ENCODE measurements at places on chromosomes 3 and 15.

- peak; percentile 19 for DNase-seq
These were observed 59.1 kb upstream of the UMPS start for GRCh38 chr3:124671106-124671505.

DNA sequence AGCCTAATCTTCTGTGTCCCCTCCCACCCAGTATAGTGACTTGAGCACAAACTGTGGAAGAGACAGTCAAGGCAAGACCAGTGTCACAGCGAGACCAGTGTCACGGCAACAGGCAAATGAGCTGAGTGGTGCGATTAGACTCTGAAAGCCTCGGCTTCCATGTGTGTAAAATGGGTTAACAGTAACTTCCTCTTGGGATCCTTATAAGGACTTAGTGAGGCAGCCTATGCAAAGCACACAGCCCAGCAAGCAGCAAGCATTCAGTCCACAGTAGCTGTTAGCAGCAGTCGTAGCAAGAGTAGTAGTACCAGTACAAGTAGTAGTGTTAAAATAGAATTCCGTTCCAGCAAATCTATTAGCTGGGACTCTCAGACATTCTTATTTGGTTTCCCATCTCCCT, 334.1 kb downstream of the GABRB3 start:
- DNase-seq = no peak

DNA sequence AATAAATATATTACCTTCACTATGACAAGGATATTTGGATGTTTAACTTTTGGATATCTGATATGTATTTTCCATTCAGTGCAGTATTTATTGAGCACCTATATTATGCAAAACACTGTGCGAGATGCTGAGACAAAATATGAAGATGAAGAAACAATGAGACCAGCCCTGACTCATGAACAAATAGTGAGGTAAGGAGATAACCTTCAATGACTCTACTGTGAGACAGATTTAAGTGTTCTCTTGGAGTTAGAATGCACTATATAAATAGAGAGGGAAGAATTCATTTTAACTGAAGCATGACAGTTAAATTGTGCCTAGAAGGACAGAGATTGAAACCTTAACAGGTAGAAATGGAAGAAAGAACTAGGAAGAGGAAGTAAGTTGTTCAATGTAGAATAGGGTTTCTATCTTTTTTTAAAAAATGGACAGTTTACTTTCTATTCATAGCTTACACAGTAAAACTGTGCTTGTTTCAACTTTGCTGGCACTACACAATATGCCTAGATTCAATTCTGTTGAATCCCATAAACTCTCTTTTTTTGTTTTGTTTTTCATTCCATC, 124.2 kb downstream of the ZBTB20 start:
- DNase-seq = no peak

- DNase-seq = no peak
These were observed 441.9 kb downstream of the PLOD2 start for GRCh38 chr3:145719114-145719513.

DNA sequence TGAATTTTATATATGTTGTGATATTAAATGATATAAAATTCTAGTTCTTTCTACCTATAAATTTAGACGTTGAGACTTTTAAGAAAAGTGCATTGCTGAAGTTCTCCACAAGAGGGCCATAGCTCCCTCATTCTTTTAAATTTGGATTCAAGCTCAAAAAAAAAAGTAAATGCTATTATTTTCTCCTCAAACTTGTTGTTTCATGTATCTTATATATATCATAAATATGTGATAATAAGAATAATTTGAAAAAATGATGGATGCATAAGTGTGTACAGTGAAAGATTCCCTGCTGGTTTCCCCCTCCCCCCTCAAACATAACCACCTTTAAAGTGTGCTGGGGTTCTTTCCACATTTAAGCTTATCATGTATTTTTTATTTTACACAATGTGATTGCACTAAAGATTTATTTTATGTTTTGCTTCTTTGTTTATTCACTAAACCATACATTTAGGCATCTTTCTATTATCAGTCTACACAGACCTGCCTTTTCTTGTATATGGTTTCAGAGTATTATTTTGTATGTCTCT, 769.4 kb upstream of the GOLIM4 start:
- DNase-seq = peak; percentile 53

- DNase-seq = peak; percentile 46
These were observed 1.4 kb upstream of the NDUFAF3 start for GRCh38 chr3:49020330-49021212.

- DNase-seq = peak; percentile 30
These were observed 70.5 kb downstream of the ZNF609 start for GRCh38 chr15:64530918-64531317.

- DNase-seq = peak; percentile 70
These were observed 1.1 kb downstream of the KLHL6 start for GRCh38 chr3:183554377-183554776.

- DNase-seq = no peak
These were observed 78.0 kb downstream of the BBX start for GRCh38 chr3:107600780-107601179.

- peak; percentile 21 for DNase-seq
These were observed 65.3 kb downstream of the FLNB start for GRCh38 chr3:58073301-58074108.

GRCh38 chr3:46663591-46664135, 29.8 kb downstream of the ALS2CL start:
- no peak for DNase-seq

- no peak for DNase-seq
These were observed 4.2 kb downstream of the KLHL40 start for GRCh38 chr3:42689421-42690014.

GRCh38 chr3:160792540-160792939, 36.5 kb downstream of the PPM1L start:
- DNase-seq = no peak

- no peak for DNase-seq
These were observed 48.9 kb upstream of the KY start for GRCh38 chr3:134699721-134700120.

DNA sequence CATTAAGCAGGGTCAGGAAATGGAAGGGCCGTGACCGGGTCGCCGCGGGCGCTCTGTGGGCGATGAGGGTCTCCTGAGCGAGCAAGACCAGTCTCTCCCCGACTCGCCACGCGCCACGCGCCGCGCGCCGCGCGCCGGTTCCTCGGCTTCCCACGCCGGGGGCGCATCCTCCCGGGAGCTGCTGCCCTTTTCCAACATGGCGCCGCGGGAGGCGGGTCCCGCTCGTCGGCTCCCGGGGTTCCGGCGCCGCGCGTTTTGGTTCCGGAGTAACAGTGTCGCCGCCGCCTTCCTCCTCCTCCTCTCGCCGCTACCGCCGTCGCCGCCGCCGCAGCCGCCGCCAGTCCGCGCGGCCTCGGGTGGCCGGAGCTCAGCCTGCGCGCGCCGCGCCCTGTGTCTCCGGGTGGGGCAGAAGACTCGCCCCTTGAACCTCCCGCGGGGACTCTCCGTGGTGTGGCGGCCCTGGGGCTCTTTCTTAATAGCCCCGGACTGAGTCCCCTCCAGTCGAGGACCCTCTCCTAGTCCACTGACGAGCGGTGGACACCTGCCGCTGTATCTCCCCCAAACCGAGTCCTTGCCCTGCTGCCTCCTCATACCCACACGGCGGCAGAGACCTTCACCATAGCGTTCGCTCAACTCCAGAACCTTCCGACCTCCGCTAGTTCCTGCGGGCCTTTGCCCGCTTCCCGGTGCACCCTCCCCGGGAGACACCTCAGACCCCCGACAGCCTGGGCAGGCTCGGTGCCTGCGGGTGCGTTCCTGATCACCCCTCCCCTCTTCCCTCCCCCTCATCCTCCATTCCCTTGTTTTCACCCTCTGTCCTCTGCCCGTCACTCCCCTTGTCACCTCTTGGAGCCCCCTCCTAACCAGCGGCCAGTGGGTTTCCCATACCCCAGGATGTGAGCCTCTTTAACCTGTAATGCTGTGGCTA, at the start of gene MAP2K5:
Gene MAP2K5, plus strand, starts transcription at position 284 of the 928 bp plus-strand sequence. Its CDS starts 633 bp downstream, at position 917.
- peak; percentile 83 for DNase-seq

DNA sequence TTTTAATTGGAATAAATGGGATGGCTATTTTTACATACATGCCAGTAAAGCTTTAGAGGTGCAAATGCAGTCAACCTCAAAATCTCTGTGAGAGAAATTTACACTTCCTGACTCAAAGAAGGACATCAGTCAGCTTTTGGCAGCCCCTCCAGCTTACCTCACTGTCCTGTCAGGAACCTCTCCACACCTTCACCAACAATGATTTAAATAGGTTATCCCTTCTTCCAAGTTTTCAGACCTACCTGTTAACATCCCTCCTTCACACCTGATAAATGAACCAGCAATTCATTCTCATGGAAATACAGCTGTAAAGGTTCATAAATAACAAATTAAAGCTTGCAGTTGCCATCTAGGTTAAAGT, 286.1 kb downstream of the SHOX2 start:
- no peak for DNase-seq

DNA sequence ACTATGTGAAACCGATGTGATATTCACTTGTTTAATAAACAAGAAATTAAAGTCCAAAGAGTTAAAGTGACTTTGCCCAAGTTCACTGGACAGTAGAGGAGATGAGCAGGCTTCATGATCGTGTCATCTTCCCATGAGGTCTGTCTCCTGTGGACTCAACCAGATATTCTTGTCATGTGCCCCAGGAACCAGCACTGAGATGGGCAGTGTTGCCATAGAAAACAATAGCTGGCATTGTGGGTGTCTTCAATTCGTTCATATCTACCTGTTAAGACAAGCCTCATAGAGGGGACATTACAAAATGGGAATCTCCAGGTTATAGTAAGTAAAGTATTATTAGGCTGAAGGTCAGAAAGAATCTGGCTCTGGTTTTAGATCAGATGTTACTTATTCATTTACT, 184.8 kb upstream of the BCL6 start:
- no peak for DNase-seq

- no peak for DNase-seq
These were observed 260.9 kb upstream of the CFAP20DC start for GRCh38 chr3:59310736-59311135.

DNA sequence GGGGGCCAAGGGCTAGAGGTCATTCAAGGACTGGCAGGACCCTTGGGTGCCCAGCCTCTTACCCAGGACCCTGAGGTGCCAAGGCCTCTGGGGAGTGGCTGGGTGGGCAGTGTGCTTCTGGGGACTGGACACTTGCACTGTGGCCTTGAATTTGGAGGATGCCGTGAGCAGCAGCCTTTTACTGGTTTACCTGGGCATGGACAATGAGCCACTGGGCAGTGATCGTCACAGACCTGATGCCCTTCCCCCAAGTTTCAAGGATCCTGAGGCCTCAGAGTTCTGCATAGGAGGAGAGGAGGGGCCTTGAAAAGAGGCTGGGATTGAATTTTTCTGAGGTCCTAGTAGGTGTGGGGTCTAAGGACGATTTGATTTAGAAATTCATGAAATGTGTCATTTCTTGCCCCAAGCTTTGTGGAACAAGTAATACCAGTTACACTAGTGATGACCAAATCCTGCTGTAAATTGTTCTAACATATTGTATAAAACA, 146.1 kb upstream of the TPM1 start:
- no peak for DNase-seq

- no peak for DNase-seq
These were observed 33.6 kb downstream of the ZDHHC3 start for GRCh38 chr3:44942202-44942921.

- no peak for DNase-seq
These were observed 14.6 kb upstream of the MME start for GRCh38 chr3:155065537-155065936.

GRCh38 chr3:116242825-116243224, 202.5 kb downstream of the LSAMP start:
- DNase-seq = no peak

- DNase-seq = no peak
These were observed 8.6 kb downstream of the VPS18 start for GRCh38 chr15:40902605-40903561.

- no peak for DNase-seq
These were observed 132.8 kb upstream of the NR2F2 start for GRCh38 chr15:96197721-96198120.

GRCh38 chr15:90609242-90610180, 79.8 kb downstream of the CRTC3 start:
- no peak for DNase-seq

DNA sequence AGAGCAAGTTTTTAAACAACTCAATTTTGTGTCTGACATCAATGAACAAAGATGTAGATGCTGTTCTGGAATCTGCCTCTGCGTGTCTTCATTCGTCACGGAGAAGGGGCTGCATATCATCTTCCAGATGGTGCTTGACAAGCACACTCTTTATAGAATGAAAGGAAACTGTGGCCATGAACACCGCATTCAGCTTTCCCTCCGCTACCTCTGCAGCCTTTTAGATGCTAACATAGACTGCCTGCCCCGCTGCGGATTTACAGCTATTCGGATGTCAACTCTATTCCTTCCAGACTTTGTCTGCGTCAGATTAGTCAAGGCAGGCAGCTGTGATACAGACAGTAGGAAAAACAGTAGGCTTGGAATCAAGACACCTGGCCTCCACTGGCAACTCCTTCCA, 232.9 kb downstream of the TJP1 start:
- DNase-seq = no peak

DNA sequence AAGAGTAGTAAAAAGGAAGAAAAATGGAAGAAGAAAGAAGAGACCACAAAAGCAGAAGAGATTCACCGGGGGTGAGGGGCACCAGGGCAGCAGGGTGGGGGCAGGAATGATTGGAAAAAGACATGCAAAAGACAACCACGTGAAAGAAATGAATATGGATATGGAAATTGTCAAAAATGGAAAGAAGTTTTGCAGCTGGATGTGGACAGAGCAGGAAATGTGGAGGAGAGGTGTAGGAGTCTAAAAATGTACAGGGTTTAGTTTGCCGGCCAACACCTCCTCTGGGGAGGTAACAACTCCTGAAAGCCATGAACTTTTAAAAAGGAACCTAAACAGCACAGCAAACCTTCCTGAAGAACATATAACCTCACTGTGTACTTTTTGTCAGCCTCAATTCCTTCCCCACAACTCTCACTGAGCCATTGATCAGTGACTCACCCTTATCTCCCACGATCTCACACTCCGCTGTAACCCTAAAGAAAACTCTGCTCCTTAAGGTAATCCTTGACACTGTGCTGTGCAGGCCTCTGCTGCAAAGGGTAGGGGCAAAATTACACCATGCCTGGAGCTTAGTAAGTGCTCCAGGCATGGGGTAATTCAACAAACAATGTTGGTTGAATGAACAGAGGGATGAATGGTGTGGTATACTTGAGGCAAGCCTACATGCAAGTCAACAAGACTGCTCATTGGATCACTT, 100.2 kb upstream of the BOC start:
- no peak for DNase-seq

DNA sequence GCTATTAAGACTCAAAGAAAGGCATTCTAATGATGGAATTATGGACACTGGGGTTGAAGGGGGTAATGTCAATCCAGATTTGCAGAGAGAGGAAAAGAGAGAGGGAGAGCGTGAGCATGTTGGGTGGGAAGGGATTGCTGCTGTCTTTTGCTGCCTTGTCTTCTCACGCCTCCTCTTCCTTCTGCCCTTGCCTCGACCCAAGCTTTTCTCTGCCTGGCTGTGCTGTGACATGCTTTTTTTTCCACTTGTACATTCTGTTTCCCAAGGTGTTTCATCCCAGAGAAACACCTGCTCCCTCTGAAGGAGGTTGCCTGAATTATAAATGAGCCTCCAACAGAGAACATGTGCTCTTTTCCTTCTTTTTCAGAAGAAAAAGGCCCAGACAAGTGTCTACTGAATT, 80.3 kb downstream of the BDH1 start:
- no peak for DNase-seq
